DMS79 treated with DMSO at 0.1 percent for 48 hours (cell line): ENCODE measurements at places on chromosomes 6 and 20.
A peak's percentile ranks its signal among the peaks of the same experiment; 100 is the strongest.

DNA sequence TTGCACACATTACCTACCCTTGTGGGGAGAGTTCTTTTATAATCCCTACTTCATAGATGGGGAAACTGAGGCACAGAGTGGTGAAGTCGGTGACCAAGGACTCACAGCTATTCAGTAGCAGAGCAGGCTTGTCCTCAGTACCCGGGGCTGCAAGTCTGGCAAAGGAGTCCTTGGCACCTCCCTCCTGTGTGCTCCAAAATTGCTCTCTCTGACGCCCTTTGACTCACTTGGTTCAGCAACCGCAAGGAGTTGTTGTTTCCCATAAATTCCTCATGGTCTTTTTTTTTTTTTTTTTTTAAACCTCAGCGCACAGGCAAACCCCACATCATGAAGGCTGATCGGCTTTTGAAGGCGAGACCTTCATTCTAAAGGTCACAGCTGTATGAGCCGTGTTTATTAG lies 143.2 kb downstream of the CEBPB start:
- no peak for DNase-seq

DNA sequence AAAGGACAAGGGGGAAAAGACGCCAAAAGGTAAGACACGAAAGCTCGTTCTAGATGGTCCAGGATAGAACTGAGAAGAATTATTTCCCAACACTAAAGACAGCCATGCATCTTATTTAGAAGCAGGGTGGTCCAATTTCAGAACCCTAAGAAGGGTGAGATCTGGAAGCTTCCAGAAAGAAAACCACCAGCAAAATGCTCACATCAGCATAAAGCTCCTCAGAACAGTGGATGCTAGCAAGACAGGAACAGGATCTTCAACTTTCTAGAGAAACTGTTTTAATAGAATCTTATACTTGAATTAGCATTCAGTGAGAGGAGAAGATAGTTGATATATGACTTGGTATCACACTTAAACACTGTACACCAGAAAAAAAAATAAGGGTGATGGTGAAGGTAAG lies 101.5 kb downstream of the ZFP64 start:
- no peak for DNase-seq

DNA sequence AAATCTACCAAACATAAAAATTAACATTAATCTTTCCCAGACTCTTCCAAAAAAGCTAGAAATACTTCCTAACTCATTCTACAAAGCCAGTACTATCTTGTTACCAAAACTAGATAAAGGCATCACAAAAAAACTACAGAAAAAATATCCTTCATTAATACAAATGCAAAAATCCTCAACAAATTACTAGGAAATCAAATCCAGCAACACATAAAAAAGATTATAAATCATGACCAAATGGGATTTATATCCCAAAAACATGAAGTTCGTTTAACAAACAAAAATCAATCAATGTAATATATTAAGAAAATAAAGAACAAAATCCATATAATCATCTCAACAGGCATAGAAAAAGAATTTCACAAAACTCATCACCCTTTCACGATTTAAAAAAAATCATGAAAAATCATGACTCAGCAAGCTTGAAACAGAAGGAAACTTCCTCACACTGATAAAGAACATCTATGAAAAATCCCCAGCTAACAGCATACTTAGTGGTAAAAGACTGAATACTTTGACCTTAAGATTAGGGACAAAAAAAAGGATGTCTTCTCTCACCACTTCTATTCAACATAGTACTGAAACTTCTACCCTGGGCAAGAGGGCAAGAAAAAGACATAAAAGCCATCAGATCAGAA lies 43.2 kb downstream of the RANBP9 start:
- DNase-seq, result no peak

GRCh38 chr6:84415517-84415916 lies 188.1 kb upstream of the CEP162 start:
- DNase-seq, result no peak

- no peak for DNase-seq
Observed at GRCh38 chr6:25392372-25392771, 113.2 kb downstream of the CARMIL1 start.

DNA sequence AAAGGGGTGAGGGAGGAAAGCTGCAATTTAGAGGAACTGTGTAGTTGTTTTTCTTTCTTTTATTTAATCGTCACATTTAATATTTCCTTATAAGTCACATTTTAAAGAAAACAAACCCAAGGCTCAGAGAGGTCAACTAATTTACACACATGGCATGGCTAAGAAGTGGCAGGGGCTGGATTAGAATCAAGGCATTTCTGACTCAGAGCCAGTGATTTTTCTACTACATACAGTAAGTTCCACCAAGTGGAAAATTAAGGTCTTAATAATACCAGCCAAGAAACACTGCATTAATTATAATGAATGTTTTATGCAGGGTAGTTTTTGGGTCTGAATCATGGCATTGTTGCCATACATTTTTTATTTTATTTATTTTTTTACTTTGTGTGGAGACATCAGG lies 607.7 kb upstream of the CITED2 start:
- DNase-seq, result no peak

- DNase-seq, result peak; percentile 20
Observed at GRCh38 chr6:30554962-30555815, 1.1 kb downstream of the GNL1 start.

DNA sequence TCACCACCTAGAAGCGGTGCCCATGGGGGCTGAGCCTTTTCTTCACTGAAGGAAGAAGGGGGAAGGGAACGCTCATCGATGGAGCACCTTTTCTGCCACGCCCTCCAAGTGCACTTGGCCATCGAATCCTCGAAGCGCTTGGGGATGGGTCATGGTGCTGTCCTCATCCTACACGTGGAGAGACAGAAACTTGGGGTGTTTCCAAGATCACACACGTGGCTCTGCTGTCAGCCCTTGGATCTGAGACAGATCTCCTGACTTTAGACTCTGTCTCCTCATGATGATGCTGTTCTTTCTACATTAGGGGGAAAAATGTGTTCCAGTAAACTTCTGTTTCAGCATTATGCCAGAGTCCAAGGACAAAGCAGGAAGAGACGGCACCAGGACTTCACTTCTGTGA lies 78.5 kb downstream of the SYNDIG1 start:
- DNase-seq, result no peak

DNA sequence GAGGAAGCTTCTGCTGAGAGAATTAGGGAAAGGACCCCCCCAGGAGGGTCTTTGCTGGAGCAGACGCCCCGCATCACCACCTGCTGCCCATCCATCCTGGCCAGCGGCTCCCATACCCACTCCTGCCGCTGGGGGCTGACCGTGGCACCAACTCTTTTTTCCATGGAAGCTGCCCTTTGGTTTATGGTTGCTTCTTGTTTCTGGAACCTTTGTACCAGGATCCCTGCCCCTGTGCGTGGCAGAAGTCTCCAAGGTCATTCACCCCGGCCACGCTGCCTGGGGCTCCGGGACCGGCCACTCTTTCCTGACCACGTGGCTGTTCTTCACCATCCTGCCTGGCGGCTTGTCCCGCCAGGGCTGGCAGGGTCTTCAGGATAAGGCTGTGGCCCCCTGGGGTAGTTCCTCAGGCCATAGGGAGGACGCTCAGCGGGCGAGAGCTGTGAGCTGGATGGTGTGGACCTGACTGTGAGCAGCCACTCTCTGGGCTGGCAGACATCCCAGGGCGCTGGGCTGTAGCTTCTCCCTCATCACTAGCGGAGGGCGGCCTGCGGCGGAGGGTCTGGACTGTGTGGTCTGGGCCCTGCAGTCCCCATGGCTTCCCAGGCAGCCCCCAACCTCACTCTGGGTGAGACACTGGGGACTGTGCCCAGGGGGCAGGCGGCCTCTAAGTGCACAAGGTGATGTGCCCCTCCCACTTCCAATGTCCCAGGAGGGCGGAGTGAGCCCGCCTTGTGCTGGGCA lies 22.8 kb upstream of the RBBP8NL start:
- DNase-seq, result no peak

DNA sequence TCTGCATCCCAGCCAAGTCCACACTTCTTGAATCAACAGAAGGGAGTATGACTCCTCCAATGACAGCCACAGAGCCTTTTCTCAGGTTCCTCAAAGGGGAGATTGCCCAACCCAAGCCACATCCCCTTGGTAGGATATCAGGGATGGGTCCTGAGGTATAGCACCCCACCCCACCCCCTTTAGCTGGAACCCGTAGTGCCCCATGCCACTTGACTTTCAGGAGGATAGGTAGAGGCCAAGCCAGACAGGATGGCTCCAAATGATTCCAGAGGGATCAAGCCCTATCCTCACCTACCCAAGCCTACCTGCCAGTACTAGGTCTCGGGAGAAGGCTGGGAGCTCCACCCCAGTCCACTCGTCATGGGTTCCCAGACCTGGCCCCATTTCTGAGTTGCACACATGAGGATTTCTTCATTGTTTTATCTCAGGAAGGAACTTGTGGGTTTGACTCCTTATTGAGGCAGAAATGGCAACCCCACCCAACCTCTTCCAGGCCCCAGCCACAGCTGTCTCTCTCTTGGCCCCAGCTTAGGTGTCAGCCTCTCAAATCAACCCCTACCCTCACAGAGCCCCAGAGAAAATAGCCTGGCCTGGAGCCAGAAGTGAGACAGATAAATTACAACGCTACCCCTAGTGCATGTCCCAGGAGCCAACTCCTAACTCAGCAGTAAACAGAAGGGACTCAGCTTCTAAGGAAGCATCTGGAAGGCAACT lies 3.6 kb downstream of the CCND3 start:
- no peak for DNase-seq

- no peak for DNase-seq
Observed at GRCh38 chr20:20201124-20201523, 148.8 kb downstream of the CFAP61 start.

- no peak for DNase-seq
Observed at GRCh38 chr6:14505401-14505800, 387.8 kb downstream of the CD83 start.

- DNase-seq, result no peak
Observed at GRCh38 chr6:168793649-168794048, 352.7 kb downstream of the SMOC2 start.

DNA sequence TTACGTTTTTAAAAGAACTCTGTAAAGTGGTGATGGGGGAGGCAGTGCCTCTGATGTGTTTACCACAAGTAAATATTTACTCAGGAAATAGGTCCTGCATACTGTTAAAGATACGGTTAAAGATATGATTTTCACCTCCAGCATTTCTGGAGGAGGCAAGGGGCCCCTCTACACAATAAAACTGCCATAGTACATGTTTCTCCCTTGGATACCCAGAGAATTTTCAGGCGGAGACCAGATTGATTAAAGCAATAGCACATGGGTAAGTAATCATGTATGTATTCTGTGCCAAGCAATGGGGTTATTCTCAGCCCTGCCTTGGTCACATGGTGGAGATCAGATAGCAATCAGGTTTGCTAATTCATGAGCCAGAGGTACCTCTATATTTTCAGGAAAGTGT lies 9.6 kb downstream of the RIPOR2 start:
- DNase-seq, result no peak

- peak; percentile 4 for DNase-seq
Observed at GRCh38 chr6:11236076-11236750, 3.7 kb upstream of the NEDD9 start.

DNA sequence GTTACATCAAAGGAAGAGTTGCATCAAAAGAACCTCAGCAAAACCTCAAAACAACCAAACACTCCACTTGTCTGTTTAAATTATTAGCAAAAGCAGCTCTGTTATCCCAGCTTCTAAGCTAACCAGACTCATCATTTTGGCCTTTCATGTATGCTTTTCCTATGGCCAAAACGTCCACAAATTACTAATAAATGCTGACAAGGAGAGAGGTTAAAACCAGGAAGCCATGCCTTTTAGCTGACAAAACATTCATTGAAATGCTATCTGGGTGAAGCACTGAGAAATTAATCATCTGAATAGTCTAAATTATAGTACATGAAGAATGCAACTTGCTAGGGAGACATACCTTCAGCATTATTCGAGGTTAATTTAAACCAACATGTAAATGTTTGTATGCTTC lies 80.6 kb downstream of the LAMA2 start:
- no peak for DNase-seq

- DNase-seq, result no peak
Observed at GRCh38 chr20:5662769-5663168, 87.4 kb upstream of the SHLD1 start.

DNA sequence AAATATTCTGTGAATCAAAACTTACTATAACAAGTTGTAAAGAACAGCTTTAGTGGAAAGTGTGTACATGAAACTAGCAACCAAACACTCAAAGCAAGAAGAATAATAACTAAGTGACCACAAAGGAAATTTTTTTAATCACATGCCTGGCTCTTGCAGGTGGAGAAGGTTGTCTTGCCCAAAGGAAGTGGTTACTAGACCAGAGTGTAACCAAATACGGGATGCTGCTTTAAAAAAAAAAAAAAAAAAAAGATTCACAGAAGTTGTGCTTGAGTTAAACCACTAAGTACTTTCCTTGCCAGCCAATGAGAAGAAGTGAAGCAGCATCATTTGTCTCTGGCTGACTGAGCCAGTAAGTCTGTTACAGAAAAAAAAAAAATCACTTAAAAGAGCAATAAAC lies 19.1 kb upstream of the HLA-DQB1 start:
- DNase-seq, result no peak

DNA sequence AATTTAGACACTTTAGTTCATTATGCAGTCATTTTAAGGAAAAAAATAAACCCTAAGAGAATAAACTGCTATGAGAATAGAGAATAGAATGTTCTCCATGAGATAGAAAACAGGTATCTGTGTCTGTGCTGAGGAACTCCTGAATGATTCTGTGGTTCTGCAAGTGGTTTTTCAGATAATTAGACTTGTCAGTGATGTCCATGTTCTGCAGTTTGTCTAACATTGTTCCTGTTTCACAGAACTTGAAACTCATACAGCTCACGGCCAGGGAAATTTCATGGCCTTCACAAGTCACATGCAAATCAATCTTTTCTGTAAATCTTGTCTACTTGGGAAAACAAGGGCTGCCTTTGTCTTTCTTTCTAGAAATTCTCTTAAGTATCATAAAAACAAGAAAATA lies 73.4 kb upstream of the HMGCLL1 start:
- no peak for DNase-seq

- DNase-seq, result no peak
Observed at GRCh38 chr6:7924867-7925266, 14.3 kb upstream of the TXNDC5 start.

- DNase-seq, result no peak
Observed at GRCh38 chr6:95819939-95820338, 195.8 kb upstream of the FUT9 start.

DNA sequence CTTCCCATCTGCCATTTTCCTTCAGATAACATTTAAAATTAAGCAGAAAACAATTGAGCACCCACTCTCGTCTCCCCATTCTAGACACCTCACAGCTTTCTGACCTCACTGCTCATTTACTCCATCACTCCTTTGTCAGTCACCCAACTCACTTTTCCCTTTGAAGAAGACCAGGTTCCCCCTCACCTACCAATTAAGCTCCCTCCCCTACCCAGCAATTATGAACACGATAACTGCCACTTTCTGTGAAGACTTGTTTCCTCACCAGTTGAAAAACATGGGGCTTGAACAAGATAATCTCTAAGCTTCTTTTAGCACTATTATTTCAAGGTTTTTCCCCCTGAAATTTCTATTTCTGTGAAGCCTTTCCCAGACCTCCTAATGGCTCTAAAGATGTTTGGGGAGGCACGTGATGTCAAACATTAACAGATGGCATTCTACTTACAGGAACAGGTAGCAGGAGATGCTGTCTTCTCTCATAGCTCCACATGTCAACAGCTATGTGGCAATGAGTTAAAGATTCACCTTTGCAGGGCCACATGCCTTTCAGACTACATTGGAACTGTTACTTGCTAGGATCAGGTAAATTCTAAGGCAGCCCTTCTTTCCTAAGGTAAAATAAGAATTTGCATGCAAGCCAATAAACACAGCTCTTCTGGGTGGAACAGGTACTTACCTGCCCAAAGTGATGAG lies 24.8 kb upstream of the SLA2 start:
- no peak for DNase-seq
